ENCODE measurements at places on chromosomes 5 and 9.

GRCh38 chr5:626850-627249, 14.7 kb downstream of the CEP72 start:
- DNase-seq = no peak

DNA sequence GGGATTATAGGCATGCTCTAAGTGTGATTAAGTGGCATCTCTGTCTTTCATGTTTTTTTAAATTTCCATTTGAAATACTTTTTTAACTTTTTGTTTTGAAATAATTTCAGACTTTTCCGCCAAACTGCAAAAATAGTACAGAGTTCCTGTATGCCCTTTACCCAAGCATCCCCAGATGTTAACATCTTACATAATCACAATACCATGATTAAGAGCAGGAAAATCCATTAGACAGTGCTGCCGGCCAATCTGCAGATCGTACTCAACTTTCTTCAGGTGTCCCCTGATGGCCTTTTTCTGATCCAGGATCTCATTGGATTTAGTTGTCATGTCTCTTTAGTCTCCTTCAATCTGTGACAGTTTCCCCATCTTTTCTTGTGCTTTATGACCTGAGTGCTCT, 49.0 kb downstream of the ERGIC1 start:
- DNase-seq = no peak

GRCh38 chr9:94083384-94083783, 880 bp upstream of the PTPDC1 start:
- DNase-seq = no peak

GRCh38 chr9:83330207-83331196, 207.7 kb downstream of the FRMD3 start:
- no peak for DNase-seq

DNA sequence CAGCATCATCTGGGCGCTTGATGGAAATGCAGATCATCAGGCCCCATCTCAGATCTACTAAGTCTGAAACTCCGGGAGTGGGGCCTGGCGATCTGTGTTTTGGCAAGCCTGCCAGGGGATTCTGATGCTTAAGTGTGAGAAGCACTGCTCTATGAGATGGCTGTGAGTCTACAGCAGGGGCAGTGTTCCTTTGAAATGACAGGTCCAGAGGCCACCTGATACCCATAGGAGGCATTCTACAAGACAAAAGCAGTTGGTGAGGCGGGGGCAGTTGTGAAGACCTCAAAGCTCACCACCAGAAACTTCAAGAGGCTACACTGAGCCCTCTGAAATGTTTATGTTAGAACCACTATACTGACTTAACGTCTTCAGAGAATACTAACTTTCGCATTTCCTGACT, 86.9 kb upstream of the SPATA31D4 start:
- no peak for DNase-seq

GRCh38 chr9:125493384-125493783, 213.6 kb downstream of the MAPKAP1 start:
- no peak for DNase-seq

GRCh38 chr5:103224118-103224893, 34.3 kb upstream of the MACIR start:
- DNase-seq = no peak
